ENCODE measurements at places on chromosomes 12 and 14.

- no peak for DNase-seq
These were observed 33.6 kb upstream of the HIGD1C start for GRCh38 chr12:50918584-50919316.

- DNase-seq: no peak
These were observed 121.1 kb upstream of the ATF1 start for GRCh38 chr12:50642761-50643160.

DNA sequence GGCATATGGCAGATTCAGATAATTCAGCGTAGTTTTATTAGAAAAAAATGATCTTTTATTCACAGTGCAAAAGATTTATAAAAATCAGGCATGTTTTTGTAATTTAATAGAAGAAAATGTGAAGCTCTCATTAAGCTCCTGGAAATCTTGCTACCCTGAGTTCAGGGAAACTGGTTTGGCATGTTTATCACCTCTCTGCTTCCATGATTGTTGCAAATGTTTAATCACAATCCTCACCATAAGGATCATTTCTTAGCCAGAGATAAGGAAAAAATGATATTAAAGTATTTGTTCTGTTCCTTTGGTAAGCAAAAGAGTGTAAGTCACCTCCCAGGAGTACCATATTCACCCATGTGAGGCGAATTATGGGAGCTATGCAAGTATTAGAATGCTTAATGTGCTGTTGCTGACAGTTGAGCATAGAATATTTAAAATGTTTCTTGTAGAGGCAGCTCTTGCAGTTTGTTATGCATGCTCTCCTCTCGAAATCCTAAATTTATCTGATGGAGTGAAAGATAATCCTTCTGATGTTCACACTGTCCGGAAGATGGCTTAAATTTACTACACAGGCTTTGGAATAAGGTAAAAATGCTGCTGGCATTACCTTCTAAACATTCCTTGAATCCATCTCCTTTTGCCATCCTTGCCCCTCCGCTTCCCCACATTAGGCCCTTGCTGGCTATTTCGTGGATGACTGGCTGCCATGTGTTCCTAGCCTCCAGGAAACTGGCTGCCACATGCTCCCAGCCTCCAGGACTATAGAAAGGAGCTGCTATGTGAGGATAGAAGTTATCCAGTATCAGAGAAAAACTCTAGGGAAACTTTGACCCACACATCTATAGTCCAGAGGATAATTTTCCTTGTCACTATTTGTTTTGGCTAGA is 115.8 kb upstream of the CCDC198 start:
- no peak for DNase-seq

- DNase-seq: no peak
These were observed 22.6 kb upstream of the KIF26A start for GRCh38 chr14:104115691-104116287.

DNA sequence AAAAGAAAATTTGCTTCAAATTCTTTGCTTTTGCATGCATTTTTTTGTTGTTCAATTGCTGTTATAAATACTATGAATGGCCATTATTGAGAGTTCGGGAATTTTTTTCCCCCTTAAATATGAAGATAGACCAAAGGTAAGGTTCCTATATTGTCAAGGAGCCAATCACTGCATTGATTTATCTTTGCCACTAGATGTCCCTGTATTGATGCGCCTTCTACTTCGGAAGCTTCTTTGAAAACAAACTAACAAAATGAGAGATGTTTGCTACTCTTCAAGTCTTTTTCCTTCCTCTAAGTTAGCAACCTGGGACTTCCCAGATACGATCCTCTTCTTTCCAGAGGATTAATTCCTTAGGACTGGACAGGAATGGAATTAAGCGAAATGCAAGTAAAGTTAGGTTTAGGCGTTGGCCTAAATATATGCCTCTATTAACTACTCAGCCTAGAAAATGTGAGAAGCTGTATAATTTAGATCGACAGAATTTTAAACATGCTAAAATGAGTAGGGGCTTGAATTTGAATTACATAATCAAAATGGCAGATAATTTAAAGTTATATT is 318.1 kb downstream of the AEBP2 start:
- DNase-seq: no peak

GRCh38 chr12:89883630-89884389 is 175.2 kb upstream of the ATP2B1 start:
- DNase-seq: no peak

DNA sequence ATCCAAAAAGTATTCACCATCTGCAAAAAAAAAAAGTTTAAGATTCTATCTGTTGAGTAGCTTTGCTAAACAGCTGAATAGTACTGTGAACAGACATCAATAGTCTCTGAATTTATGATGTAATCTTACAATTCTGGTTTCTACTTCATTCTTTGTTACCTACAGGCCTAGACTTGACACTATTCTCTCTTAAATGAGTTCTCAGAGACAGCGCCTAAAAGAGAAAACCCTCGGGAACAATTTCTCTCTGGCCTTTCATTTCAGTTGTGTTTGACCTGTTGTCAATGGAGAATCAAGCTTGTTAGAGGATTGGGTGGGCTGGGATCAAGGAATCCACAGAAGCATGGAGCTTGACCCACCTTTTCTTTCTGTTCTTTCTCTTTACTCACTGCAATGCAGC is 5.9 kb upstream of the TWF1 start:
- no peak for DNase-seq

GRCh38 chr12:24945039-24945438 is 3.9 kb downstream of the BCAT1 start:
- no peak for DNase-seq

DNA sequence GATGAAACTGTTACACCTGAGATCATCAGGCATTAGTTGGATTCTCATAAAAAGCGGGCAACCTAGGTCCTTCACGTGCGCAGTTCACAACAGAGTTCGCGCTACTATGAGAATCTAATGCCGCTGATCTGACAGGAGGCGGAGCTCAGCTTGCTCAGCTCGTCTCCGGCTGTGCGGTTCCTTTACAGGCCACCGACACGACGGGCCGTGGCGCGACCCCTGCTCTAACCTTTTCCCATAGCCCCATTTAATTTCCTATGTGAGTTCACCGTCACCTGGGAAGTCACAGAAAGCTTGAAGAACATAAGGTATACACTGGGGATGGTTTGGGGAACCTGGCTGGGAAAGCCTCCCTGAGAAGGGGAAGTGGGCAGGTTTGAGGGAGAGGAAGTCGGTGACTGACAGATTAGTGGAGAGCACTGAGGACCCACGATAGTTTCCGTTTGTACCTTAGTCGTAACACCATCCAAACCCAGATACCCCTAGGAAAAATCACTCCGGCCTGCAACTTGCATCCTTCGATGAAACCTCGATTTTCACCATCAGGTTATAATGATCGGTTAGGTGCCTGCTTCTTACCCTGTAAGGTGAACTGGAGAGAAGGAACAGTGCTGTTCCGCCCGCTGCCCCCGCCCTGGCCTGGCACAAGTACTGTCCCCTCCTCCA is 2.8 kb upstream of the AAAS start:
- DNase-seq: no peak

GRCh38 chr12:32902287-32902997 is 5.9 kb upstream of the PKP2 start:
- no peak for DNase-seq

DNA sequence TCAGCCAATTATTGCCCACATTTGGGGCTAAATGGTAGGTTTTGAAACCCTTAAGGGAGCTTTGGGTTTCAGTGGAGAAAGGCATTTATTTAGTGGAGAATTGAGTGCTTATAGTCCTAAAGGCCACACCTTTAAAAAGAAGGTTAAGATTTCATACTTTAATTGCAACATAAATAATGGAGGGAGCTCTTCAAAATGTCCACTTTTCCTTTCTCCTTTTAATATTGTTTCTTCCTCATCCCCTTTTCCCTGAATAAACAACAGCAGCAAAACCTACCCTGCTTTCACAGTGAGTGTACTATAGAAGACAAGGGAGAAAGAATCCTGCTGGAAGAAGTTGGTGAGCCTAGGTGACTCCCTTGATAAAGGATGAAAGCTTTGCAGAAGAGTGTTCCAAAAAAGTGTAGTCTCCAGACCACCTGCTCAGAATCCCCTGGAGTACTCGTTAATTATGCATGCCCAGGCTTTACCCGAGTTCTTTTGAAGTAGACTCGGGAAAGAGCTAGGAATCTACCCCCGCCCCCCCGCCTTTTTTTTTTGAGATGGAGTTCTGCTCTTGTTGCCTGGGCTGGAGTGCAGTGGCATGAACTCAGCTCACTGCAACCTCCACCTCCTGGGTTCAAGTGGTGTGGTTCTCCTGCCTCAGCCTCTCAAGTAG is 11.5 kb upstream of the EID3 start:
- DNase-seq: no peak

DNA sequence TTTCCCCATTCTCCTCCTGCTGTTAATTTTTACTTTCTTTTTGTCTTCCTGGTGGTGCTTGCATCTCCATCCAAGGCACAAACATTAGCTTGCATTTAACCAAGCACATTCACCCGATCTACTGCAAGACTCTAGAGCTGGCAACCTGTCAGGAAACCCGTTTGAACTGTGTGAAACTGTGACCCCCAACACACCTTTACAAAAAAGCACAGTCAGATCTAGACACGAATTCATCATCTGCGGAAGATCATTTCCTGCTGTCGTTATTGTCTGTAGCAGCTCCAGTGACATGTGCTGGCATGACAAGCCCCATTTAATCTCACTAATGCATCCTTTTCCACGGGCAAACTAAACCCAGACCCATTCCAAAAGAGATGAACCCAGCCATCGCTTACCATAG is 340.5 kb downstream of the VRK1 start:
- DNase-seq: no peak

- DNase-seq: no peak
These were observed 10.9 kb upstream of the GSC start for GRCh38 chr14:94780536-94781399.

DNA sequence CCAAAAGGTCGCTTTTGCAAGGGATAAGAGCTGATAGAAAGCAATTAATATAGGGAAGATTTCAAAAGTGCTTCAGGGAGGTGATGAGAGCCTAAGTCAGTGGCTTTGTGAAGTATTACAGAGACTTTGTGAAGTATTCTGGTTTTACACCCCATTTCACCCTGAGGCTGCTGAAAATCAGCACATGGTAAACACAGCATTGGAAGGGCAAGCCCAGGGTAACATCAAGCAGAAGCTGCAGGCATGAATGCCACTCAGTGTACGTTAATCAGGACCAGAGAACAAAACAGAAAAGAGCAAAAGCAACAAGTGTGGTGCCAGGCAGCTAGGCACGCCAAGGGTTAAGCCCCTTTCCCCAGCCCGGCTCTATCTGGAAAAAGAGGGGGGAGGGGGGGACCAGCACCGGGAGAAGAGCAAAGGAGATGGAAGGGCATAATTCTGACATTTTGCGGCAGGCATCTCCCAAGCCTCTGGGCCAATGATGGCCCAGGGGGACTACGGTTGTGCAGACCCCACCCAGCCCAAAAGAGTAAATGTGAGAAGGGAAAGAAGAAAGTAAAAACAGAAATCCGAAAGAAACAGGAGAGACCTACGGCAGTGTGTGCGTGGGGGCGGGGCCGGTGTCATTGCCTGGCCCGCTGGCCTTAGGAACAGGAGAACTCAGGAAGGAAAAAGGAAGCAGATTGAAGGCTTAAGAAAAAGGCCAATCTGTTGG is 58.9 kb downstream of the DHRS2 start:
- no peak for DNase-seq

DNA sequence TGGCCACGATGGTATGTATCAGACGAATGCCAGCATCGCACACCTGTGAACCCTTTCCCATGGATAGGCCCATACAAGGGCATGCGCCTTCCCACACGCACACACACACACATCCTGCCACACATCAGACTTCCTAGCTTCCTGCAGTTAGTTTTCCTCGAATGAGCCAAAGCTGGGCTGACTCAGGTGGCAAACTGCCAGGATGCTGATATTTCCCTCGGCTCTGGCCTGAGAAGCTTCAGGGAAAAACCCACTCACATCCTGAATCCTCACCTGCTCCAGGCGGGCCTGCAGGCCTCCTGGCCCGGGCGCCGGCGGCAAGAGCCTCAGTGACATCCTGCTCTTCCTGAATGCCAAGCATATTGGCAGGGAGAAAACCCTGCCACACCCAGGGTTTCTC is 22.4 kb downstream of the CALM1 start:
- DNase-seq: no peak

GRCh38 chr14:51724650-51725049 is 72.9 kb downstream of the FRMD6 start:
- DNase-seq: no peak

DNA sequence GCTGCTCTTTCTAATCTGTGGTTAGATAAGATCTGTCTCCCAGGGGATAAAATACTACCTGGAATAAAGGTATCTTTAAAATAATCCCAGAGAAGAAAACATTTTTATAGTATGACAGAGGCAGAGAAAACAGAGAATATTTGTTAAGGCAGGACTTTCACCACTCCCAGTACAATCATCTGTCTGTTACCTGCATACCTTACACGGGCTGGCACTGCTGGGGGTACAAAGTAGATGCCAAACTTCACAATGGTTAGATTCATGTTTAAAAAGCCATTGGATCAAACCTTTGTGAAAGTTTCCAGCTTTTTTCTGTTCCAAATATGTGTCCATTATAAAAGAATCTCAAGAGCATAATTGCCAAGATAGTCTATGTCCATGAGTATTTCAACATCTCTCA is 273.6 kb upstream of the BTG1 start:
- no peak for DNase-seq

DNA sequence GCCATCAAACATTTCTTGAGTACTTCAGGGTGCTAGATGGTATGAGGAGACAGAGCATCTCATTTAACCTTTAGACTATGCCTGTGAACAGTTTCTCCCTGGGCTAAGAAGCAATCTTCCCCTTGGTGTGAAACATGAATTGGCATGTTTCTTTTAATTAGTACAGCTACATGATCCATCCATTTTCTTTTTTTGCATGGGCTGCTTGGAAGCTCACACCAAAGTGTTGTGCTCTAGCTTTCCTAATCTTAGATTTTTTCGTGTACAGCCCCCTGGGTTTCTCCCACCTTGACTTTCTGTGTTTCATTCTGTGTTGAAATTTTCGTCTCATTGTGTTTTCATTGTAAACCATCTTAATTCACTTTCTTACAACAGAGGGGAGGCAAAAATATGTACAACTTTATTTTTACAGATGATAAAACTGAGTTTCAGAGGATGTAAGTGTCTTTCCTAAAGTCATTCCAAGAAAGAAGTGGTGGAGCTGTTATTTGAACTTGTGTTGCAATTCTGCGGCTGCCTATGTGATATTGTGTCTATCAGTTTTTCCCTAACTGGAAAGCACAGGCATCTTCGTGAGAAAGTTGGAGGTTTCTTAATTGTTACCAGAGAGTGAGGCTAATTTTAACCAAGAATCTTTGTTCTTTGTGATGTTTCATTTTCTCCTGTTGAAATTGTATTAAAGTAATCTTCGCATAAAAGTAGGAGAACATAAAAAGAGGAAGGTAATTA is 64.5 kb downstream of the DAAM1 start:
- no peak for DNase-seq

- no peak for DNase-seq
These were observed 61.3 kb upstream of the DICER1 start for GRCh38 chr14:95218472-95219193.

DNA sequence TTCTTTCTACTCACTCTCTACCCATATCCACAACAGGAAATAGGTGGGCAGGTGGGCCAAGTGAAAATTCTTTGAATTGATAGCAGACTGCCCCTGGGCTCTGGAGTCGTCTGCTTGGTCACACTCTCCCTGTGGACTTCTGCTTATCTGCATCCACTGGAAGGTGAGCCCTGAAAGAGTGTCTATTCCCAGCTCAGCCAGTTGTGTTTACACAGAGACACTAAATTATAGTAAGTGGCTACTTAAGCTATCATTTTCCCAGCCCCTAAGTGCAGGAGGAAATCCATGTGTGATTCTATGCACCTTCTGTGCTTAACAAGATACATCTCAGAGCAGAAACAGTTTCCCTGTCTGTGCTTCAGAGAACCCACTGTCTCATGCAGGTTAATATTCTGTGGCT is 338.4 kb downstream of the FUT8 start:
- no peak for DNase-seq
